Neural progenitor cell (in vitro differentiated cells): ENCODE measurements at places on chromosomes 7 and 10.

DNA sequence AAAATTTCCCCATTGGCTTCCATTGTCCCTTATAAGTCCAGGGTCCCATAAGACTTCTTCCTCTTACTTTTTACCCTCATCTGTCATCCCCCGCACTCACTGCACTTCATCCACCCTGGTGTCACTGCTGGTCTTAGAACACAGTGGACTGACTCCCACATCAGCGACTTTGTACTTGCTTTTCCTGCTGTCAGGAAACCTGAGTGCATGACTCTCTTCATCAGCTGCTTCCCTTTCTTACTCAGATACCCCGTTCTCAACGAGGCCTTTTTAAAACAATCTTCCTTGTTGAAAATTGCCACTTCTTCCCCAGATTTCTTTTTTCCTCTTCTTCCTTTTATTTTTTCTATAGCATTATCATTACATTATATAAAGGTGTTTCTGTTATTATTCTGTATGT is 305.4 kb downstream of the SDK1 start:
- no peak for DNase-seq

DNA sequence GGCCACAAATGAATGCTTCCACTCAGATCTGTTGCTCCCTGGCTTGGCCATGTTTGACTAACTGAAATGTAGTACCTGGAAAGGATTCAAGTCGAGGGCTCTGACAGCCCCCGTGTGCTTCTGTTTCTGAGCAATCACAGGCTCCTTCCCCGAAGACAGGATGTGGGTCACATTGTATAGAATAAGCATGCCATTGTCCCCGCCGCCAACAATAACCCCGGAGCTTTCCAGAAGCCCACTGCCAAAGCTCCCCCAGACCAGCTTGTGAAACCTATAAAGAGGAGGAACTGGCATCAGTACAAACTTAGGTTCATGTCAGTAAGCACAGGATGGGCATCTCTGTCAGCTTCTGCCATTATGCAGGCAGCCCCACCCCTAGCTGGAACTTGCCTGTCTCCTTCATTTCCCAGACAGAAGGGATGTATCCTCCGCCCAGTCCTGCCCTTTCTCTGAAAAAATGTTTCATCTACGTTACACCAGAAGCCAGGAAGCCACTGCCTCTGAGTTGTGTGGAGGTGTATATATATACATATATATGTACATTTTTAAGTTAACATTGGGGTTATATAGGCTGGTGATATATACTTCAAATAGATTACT is 10.3 kb downstream of the SEC31B start:
- no peak for DNase-seq

DNA sequence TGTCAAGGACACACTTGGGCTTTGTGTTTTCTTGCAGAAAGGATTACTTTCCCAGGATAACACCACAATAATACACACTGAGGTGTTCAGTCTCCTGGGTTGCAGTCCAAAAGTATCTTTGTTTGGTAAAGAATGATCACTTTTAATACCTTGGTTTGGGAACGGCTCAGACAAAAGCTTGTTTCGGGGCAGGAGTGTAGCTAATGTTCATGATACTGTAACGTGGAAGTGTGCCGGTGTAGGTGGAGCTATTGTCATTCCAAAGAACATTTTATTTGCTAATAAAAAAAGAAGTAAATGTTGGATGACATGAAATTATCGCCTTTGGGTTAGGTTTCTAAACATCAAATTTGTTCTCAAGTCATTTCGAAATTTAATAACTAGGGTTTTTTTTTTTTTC is 1.2 kb downstream of the EIF4H start:
- peak; percentile 12 for DNase-seq

DNA sequence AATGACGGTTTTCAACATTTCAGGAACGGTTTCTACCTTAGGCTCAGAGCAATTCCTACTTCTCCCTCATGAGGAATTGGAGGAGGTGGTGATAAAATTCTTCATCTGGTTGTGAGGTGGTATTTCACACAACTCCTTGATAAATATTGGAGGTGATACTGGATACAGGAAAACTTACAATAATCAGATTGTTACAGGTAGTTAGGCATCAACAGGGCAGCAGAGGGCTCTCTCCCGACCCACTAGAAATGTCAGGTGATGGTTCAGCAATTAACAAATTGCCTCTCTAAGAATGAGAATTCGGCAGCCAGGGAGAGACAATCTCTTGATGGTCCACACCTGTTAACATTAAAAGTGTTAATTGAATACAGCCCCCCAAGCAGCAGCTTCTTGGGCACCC is 22.6 kb downstream of the ZNF786 start:
- DNase-seq, result no peak

- no peak for DNase-seq
These were observed 18.2 kb upstream of the ELFN1 start for GRCh38 chr7:1651891-1652290.

- DNase-seq, result no peak
These were observed 51.6 kb downstream of the RNLS start for GRCh38 chr10:88531392-88532052.

- DNase-seq, result no peak
These were observed 66.3 kb upstream of the HABP2 start for GRCh38 chr10:113486531-113486930.
